ENCODE measurements at places on chromosomes 2 and 18. TPM values are rescaled to one million over a fixed set of nuclear protein-coding genes. Genes with fewer than 3 reads are reported as not detected.

DNA sequence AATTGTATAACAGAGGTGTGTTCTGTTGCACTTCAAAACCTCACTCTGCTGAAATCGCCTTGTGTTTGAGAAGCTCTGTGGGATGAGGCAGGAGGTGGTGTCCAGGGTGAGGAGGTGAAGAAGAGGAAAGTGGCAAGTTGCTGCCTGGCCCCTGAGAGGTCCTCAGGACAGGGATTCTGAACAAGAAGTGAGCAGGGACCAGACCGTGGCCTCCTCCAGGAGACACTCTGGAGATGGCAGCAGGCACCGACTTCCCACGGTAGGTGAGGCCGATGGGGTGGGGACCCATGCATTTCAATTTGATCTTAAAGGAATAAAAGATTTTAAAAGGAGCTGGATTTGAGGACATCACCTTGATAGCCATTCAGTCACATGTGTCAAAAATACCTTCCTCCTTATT is 37.5 kb upstream of the LAMA1 start:
- DNase-seq: no peak

CCDC68 gene
- 13.0 TPM for total RNA-seq

DNA sequence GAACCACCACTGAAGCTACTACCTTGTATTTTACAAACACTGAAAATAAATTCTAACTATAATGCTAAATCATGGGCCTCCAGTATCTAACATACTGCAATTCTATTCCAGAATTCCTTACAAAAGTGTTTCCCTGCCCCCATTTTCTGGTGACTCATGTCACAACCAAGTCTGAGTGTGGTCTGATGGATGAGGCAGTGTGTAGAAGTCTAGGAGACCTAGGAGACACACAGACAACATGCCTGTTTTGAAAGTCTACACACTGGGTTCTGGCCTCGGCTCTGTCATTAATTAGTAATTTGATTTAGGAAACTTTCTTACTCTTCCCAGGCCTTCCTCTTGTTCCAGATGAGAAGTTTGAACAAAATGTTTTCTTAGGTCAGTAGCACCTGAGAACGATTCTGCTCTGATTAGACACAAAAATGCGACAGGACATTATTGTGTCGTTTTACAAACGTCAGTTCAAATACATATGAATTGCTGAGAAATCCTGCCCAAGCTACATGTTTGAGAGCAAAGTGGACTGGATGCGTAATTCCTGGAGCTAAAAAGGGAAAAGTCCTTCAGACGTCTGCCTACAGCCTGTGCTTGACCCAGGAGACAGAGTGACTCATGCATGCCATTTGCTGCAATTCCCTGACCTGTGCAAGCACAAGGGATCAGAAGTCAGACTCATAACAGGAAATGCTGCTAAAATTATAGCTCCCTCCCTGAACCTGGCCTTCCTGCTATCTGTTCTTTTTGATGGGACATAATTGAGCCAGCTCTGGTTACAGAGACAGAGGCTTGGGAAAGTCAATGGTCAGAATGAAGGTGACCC is 494.4 kb downstream of the SOX11 start:
- peak; percentile 74 for DNase-seq

DNA sequence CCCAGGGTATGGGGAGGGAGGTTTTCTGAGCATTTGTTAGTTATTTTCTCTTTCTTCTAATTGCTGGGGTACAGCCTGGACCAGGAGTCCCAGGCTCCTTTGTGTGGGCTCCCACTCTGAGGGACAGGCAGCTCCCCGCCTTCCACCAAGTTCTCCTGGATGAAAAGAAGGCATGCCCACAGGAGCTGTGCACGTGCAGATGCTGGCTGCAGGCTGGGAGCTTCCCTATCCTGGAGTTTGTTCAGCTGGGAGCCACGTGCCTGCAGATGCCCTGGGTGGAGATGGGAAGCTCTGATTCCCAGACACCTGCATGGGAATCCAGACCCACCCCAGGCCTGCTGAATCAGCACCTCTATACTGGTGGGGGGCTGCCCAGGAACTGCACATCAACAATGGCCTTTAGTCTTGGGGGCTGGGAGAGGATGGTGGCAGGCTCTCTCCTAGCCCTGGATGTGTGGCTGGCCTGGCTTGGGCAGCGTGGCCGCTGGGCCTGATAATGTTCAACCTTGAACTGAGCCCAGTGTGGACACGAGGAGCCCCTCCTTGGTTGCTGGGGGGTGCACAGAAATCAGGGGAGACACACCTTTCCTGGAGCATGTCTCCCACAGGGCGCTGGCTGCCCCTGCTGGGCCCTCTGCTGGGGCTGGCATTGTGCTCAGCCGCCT is 233.6 kb upstream of the HS6ST1 start:
- DNase-seq: no peak

DNA sequence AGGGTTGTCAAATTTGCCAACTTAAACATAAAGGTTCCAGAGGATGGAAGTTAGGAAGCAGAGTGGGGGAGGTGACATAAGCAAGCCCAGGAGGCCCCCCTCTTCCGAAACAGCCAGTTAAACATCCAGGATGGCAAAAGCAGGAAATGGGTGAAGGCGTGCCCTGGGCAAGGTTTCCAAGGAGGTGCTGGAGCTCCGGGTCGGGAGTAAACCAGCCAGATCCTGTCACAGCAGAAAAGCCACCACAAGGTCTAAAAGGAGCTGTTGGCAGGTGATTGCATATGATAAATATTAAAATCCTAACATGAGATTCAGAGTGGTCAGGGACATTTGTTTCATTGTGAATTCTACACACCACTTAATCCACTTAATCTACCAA is 572.2 kb upstream of the SALL3 start:
- DNase-seq: peak; percentile 46

All from upper lobe of left lung (tissue), 6 donors.